ENCODE measurements at places on chromosomes 11 and 22.

GRCh38 chr11:11814614-11815452, 26.9 kb upstream of the USP47 start:
- no peak for DNase-seq

GRCh38 chr11:119635776-119636175, 93.2 kb downstream of the NECTIN1 start:
- no peak for DNase-seq

DNA sequence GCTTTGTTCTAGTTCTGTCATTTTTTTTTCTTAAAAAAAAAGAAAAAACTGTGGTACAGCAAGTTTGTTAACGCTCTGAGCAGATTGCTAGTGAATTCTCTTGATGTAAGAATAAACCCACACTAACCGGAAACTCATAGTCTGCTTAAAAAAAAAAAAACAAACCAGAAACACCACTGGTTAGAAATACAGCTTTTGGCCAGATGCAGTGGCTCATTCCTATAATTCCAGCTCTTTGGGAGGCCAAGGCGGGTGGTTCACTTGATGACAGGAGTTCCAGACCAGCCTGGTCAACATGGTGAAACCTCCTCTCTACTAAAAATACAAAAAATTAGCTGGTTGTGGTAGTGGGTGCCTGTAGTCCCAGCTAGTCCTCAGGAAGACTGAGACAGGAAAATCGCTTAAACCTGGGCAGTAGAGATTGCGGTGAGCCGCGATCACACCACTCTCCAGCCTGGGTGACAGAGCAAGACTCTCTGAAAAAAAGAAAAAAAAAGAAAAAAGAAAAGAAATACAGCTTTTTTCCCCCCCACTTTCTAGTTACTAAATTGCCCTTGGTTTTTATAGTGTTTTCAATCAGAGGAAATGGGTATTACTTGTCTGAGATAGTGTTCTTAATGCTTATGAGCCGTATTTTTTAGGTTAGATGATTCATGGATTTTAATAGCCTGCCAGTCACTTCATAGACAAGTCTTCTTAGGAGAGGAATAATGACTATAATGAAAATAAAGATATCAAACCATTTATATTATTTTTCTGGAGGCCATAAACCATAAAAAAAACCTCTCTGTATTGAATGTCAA, 222.8 kb downstream of the DDX10 start:
- no peak for DNase-seq

DNA sequence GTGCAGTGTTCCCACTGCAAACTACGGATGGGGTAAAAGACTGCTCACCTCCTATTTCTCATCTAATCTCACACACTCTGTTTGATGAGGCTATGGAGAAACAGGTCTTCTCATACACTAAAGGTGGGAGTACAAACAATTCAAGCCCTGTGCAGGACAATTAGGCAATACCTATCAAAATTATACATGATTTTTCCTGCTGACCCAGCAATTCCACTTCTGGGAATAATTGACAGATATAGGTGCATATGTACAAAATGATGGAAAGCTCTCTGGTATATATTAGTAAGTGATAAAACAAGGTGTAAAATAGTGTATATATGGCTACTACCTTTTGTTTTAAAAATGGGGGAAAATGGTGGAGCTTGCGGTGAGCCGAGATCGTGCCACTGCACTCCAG, 23.1 kb downstream of the BDNF start:
- DNase-seq = no peak

GRCh38 chr22:21816787-21817496, 50.5 kb downstream of the MAPK1 start:
- no peak for DNase-seq

- DNase-seq = no peak
Observed at GRCh38 chr22:27212617-27213177, 555.3 kb downstream of the MIAT start.

GRCh38 chr22:46081831-46082210, 68.5 kb upstream of the PPARA start:
- DNase-seq = no peak

GRCh38 chr11:75527938-75528735, 2.4 kb upstream of the GDPD5 start:
- DNase-seq = no peak

DNA sequence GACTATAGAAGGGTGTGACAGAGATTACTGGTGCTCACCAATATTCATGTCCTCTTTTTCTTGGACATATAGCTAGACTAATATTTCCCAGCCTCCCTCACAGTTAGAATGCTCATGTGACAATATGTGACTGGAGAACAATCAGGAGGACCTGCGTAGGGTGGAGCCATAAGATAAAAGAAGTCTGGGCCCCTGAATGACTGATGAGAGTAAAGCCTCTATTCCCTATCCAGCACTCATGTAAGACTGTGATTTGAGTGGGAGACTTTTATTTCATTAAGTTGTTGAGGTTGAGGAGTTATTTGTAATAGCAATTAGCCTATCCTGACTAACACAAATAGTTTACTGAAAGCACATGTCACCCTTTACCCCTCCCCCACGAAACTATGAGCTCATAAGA, 1247.1 kb upstream of the TENM4 start:
- DNase-seq = no peak

All from neuronal stem cell (in vitro differentiated cells).